ENCODE measurements at places on chromosomes 5 and 9.

DNA sequence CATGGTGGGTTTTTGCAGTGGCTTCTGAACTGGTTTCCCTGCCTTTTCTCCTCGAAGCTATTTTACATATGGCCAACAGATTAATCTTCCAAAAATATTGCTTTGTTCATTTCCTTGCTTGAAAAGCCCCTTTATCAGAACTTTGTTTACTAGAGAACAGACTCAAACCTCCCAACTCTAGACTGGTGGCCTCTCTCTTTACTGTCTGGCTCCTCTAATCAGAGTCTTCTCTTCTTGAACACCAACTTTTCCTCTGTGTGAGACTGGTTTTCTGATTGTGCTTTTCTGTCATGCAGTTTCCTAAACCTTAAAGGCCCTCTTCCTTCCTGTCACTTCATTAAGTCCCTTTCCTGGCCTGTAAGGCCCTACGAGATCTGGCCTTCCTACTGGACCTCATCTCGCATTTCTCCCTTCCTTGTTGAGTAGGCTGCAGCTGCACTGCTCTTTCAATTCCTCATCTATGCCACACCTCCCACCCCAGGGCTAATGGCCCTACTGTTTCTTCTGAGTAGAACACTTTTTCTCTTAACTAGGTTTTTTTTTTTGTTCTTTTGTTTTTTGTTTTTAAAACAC is 5.7 kb downstream of the C9orf43 start:
- no peak for DNase-seq

- DNase-seq, result peak; percentile 69
Observed at GRCh38 chr9:110183208-110184145, 24.5 kb downstream of the C9orf152 start.

- no peak for DNase-seq
Observed at GRCh38 chr9:107584944-107585343, 95.4 kb upstream of the KLF4 start.

DNA sequence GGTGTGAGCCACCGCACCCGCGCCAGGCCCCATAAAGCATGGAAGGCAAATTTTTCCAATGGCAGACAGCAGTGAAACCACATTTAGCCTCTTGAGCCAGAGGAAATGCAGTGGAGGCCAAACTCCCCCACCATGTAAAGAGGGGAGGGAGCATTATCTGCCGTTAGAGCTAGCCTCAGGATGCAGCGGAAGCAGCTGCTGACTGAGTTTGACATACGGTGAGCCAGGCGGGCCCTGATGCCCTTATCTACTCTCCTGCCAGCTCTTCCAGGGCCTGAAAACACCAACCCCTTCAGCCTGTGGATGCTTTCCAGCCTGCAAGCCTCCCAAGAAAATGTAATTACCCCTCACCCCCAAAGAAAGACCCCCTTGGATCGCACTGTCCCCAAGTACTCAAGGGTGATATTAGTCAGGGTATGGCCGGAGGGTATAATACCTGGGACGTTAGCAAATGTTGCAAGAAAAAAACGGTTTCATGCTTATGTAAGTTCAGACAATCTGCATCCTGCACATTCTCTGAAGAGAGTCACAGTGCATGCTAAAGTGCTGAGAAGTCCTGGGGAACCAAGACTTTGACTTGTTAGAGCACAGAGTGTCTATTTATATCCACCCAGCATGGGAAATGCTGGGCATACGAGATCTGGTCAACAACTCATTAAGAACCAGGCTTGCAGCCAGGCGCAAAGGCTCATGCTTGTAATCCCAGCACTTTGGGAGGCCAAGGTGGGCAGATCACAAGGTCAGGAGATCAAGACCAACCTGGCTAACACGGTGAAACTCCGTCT is 11.3 kb upstream of the GGTA1 start:
- DNase-seq, result no peak

DNA sequence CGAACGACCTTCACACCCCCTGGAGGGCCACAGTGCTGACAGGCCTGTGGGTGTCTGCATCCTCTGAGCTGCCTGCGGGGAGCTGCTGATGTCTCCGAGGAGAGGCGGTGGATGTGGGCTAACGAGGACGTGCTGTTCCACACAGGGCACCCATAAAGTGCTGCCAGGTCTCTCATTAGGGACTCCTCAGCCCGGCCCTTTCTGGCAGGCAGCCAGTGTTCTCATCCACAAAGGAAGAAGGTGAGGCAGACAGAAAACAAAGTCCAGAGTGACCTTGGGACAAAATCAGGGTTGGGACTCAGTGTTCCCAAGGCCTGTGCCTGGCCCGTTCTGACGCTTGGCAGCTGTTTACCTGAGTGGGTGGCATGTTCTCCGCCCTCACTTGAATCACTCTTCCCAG is 29.3 kb downstream of the CARTPT start:
- no peak for DNase-seq
